Cardiac fibroblast (primary cell): ENCODE measurements at places on chromosomes 2 and 18.

DNA sequence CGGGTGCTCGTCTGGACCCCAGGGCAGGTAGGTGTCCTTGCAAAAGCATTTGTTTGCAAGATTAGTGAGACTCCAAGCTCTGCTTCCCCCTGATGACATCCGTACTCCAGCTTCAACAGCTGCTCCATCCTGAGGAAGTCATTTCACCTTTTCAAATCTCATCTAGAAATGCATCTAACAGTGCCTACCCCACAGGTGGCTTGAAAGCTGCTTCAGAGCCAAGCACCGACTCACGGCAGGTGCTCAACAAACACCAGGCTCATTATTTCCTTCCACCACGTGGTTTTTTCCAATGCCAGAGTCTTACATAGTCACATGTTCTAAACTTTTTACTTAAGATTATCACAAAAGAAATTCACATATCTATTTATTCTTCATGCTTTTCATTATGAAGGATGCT, 31.9 kb downstream of the CNGA3 start:
- no peak for DNase-seq

DNA sequence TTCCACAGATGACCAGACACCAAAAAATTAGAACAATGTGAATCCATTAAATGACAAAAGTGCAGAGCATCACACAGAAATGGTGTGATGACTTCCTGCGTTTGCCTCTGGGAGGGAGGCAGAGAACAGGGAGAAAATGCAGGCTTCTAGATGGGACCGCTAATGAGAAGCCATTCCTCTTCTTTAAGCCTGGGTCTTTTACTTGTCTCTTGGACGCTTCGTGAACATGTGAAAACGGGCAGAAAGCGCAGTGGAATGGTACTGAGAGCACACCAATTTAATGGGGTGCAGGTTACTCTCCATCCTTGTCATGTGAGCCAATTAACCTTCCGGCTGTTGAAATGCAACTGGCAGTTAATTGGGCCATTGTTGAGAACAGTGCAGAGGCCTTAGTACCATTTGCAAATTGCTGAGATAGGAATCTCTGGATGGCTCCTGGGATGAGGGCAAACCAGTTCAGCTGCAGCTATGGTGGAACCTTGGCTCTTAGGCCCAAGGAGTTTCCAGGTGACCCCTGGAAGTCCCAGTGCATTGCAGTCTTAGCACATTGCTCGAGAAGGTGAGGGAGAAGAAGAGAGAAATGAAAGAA, 210.4 kb upstream of the CXCR4 start:
- no peak for DNase-seq

- no peak for DNase-seq
Measured at GRCh38 chr2:36717603-36718266, 21.2 kb downstream of the VIT start.

- DNase-seq, result no peak
Measured at GRCh38 chr2:129909651-129910418, 69.6 kb upstream of the RAB6C start.

DNA sequence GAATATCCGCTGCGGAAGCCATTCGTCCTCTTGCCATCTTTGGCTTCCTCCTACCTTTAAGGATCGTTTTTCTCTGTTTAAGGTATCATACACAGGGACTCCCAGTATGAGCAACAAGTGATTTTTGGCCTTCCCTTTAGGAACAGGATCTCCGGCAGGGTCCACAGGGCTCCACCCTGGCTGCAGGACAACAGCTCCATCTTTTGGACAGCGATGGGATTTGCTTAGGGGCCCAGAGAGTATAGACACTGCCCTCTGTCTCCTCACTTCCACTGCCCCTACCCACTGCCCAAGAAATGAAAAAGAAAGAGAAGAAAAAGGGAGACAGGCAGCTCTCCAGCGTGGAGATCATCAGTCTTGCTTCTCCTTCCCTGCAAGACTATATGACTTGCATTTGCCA, 224.5 kb downstream of the UXS1 start:
- DNase-seq, result peak; percentile 25

- peak; percentile 71 for DNase-seq
Measured at GRCh38 chr2:55482186-55482884, 37.2 kb upstream of the CFAP36 start.

DNA sequence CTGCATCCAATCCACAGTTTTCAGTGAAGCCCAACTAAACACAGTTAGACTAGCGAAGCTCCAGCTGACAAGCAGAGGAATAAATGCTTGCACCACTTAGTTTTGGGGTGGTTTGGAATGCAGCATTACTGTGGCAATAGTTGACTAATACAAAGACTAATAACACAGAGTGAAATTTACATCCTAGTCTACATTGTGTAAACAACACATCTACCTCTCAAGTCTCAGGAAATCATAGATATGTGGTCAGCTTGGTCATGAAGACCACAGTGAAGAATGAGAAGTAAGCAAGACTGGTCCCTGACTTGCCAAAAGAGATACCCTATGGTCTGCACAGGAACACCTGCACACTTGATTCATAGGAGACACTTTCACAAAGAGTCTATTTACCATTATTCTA, 155.1 kb upstream of the TANK start:
- no peak for DNase-seq

DNA sequence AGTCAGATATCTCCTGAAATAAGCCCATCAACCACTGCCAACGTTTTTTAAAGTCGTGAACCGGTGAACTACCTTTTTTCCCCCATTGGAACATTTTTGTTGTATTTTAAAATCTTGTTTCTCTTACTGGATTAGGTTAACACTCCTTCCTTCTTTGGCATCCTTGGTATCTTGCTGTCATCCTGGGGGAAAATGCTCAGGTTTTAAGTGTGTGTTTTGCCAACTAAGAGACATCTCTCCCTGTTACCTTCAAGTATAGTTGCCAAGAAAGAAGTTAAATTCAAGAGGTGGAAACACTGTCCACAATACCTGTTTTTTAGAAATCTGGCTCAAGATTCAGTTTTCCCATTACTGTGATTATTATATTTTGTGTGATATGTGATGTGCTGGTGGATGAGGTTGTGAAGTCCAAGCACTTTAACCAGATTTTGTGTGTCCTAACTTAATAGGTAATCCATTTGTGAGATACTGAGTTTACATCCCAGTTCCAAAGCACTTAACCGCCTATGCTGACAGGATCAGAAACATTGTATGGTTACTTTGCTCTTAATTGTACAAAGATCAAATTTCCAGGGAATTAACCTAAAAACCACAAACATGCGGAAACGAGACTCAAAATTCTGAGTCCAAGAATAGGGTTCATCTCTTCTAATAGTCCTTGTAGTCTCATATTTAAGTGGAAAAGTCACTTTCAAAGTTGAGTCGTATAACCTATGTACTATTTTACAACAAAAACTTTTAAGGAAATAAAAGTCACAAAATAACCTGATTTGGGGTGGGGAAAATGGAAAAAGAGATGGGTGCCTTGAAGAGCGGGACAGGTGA, 1.3 kb upstream of the SP3 start:
- peak; percentile 9 for DNase-seq

DNA sequence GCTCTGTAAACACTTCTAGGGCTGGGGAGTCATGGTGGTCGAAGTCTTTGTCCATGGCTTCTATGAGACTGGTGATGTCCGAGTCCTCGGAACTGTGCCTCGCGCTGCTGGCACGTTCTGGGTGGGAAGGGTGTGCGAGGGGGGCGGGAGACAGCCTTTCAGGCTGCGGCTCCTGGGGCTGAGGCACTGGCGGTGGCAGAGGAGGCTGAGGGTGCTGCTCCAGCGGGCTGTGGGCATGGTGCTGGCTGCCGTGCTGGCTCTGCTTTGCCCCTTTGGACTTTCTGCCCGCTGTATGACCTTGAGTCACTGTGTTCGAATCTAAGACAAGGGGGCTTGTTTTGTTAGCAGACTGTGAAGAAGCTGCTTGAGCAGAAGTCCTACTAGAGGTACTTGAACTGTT, 79.0 kb downstream of the ZAP70 start:
- no peak for DNase-seq
